ENCODE measurements at places on chromosomes 4 and X.

DNA sequence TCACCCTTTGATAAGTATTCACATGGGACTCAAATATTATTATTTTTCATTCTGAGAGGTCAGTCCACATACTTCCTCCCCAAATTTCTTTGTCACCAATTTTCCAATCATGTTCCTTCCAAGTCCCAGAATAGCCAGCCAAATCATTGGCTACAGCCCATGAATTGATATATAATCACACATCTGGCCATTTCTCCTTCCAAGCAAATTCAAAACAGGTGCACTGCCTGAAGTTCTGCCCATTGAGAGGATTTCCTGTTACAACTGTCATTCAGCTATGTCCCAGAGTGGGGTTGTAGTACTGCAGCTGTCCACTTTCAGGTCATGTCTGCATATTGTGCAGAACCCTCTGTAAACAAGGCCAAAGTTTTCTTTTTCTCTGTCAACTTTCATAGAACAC is 347.8 kb downstream of the GRID2 start:
- DNase-seq = no peak

- DNase-seq = no peak
These were observed 221.0 kb upstream of the GALNT7 start for GRCh38 chr4:172947594-172947993.

- no peak for DNase-seq
These were observed 711.3 kb upstream of the AMOT start for GRCh38 chrX:113551919-113552318.

DNA sequence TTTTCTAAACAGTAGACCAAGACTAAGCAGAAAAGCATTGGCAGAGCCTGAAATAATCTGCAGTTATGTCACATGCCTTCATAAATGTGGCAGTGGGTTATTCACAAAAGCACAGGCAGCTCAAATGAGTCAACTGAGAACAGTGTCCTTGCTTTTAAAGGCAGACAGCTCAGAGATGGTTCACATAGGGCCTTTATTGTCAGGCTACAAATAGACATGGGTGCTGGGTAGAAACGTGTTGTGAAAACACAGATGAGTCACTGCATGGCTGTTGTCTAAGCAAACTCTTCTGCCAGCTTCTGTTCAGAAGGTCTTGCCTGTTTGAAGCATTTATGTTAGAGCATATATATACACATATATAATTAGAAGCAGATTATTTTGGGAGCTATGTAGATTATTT is 118.0 kb downstream of the SLC4A4 start:
- no peak for DNase-seq

DNA sequence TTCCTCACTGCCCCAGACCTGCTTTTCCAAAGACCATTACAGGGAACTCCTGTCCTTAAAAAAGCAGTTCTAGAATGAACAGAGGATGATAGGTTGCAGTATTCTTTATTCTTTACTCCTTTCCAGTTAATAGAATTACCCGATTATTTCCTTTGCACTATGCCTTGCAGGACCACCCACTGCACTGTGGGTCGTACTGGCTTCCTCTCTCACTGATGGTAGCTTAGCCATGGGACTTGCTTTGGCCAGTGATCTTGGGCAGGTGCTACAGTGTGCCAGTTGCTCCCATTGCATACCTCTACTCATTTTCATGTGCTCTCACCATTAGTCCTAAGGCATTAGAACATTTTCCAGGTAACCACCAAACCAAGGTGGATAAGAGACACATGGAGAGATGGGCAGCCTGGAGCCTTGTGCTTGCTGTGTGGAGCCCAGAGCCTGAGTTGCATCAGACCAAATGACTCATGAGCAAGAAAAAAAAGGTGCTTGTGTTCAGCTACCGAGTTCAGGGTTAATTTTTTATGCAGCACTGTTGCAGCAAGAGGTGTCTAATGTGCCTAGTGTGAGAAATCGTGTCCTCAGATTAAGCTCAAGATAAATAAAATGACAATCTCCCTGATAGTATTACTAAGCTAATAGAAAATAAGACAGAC is 7.6 kb upstream of the UNC5C start:
- DNase-seq = no peak

GRCh38 chr4:55175779-55176231 is 50.4 kb upstream of the KDR start:
- no peak for DNase-seq

DNA sequence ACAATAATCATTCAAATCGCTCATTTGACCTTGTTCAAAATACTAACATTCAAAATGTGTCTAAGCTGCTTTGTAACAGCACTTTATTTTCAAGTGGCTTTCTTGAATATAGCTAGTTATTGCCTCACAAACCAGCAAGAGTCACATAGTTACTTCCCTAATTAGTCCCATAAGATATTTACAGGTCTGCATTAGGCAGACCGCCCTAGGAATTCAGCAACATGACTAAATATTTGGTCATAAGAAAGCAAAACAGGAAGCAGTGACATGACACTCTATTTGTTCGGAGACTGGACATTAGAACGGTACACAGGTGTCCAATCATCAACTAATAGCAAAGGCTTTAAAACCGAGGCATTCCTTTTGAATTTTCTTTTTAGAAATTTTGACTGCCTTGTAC is 262.0 kb downstream of the COL25A1 start:
- no peak for DNase-seq

GRCh38 chr4:170674176-170674575 is 584.4 kb upstream of the AADAT start:
- no peak for DNase-seq

DNA sequence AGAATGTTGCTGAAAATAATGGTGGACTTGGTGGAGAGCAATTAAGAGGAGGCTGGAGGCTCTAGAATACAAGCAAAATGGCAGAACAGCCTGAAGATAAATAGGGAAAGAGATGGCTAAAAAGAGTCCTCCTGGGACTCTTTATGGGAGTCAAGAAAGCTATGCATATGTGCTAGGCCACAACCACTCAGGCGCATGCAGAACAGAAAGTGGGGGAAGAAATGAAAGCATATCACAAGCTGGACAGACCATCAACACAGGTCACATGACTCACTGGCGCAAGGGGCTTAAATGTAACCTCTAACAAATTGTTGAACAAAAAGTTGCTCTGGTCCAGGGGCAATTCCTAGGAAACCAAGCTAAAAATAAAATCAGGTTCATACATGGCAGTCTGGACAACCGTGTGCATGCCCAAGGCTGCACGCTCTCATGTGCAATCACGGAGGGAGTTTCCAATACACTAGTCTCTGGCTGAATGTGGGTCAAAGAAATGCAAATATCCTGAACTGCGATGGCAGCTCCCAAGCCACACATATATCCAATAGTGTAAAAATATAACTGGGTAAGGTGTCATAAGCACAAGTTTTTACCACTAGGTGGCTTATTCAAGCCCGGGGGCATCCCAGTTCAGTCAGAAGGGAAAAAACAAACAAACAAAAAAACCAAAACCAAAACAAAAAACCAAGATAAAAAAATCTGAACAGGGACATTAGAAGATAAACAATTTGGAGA is 45.4 kb downstream of the ZNF711 start:
- DNase-seq = no peak

DNA sequence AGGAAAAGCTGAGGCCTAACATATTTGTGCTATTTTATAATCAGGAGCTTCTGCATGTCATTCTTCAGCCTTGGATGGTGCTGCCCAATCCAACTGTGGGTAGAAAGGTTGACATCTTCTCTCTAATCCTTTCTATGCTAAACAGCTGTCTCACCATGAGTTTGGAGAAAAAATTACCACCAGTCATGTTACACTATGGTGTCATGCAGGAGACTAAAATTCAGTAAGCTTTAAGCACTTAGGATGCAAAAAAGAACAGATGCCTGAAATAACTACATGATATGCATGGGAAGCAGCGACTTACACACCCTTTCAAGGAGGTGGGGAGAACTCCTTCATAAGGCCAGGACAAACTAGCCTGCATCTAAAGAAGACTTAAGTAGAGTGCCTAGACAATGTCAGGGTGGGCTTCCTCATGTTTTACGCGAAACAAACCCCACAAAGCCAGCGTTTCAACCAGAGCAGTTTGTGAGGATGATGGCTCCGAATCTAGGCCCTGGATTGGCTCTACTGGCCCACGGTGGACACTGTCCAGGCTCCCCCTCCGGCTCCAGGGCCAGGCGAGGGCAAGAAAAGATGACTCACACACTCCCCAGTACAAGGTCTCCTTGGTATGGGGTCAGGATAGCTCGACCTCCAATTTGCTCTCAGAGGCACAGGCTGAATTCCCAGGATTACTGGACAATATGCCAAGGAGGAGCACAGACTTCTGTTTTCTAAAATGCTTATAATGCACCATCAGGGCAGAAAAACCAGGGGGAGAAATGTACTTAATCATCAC is 45.1 kb downstream of the STX18 start:
- DNase-seq = no peak

- DNase-seq = no peak
These were observed 4.2 kb downstream of the PDE6B start for GRCh38 chr4:629636-629914.

DNA sequence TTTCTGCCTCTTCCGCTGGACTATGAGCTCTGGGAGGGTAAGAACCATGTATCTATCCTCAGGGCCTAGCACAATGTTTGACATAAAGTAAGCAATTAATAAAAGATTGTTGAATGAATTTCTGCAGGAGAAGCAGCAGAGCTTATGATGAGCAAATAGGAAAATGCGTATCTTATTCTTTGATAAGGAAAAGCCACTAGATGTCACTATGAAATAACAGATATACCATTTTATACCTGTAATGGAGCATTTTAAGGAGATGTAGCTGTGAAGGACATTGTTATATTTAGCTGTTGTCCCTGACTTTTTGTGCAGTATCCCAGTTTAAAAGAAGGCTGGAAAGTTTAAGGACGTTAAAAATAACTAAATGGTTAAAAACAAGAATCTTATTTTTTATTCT is 147.2 kb upstream of the MBNL3 start:
- no peak for DNase-seq

DNA sequence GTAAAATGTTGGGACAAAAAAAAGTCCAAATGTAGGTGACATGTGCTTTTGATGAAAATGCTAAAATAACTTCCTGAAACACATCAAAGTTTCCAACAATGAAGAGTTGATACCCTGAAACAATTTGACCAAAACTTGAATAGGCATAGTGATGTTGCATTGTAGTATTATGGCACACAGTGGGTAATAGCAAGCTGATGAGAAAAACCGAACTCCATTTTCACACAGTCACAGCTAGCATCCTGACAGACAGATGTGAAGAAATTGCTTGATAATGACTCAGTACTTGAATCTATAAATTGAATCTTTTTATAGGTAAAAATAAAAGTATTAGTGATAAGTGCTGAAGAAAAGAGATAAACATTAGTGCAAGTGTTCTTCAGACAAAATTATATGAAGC is 122.5 kb downstream of the ELOVL6 start:
- no peak for DNase-seq

DNA sequence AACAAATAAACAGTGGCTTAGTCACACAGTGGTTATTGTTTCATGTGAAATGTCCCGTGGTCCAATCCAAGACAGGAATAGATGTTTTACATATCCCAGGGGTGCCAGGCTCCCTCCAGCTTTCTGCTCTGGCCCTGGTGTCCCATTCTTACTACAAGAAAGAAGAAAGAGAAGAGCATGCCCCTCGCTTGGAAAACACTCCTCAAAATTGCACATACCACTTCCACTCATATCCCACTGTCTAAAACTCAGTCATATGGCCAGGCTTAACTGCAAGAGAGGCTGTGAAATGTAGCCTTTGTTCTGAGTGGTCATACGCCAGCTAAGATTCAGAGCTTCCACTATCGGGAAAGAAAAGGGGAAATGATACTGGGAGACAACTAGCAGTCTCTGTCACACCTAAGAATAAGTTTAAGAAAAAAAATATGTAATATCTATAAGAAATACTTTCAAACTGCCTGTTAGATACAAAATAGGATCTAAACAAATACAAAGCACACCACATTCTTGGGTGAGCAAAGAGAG is 306.8 kb upstream of the FAM241A start:
- no peak for DNase-seq

GRCh38 chrX:103658681-103659433 is 27.6 kb downstream of the MORF4L2 start:
- no peak for DNase-seq

GRCh38 chr4:48778431-48779094 is 1.5 kb downstream of the FRYL start:
- no peak for DNase-seq

DNA sequence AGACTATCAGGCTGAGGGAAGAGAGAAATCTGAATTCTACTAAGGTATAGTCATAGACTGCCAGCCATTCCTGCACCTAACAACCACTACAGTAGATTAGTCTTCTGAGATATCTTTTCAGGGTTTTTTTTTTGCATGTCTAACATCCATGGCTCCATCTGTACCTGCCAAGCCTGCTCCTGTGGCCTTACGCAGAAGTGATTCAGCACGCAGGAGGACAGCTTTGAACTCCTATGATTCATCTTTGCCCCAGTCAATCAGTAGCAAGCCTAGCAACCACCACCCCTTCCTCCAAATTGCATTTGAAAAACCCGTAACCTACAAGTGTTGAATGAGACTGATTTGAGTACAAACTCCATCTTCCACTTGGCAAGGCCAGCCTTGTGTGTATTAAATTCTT is 520.7 kb upstream of the HS3ST1 start:
- DNase-seq = no peak

DNA sequence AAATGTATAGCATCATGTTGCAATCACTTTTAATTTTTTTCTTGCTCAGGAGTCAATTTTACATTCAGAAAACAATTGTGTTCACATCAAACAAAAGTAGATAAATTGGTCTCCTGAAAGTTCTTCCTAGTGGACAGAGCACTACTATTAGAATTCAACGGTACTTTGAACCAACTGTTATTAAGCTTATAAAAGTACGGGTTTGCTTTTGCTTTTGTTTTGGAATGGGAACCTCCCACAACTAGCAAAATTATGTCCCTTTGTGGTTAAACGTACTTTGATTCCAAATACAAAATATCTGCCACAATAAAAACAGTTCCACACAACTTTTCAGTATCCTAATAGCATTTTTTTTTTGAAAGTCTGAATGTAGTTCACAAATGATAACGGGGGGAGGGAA is 8.6 kb upstream of the MAPK10 start:
- no peak for DNase-seq

GRCh38 chr4:78145008-78145407 is 87.9 kb downstream of the FRAS1 start:
- DNase-seq = no peak

- DNase-seq = no peak
These were observed 24.8 kb upstream of the ACSL1 start for GRCh38 chr4:184850431-184851199.

DNA sequence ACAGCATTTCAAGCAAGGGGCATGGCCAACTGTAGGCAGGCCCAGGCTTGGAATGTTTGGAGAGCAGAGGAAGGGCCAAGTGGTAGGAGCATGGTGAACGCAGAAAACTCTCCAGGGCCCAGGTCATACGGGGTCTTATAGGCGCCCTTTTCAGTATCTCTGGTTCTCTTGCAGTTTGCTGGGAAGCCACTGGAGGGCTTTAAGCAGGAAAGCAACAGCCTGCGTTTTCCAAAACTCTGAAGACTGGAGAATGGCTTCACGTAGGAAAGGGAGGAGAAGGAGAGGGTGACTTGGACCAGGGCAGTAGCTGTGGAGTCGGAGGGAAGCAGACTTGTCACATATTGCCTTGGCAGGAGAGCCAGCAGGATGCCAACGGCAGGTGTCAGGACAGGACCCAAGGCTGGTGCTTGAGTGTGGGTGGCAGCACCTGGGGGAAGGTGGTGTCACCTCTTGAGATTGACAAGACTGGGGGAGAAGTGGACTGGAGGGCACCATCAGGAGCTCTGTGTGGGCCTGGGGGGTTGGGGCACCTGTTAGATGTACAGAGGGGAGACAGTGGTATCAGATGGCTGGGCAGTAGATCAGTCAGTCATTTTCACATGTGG is 21.9 kb downstream of the TKTL1 start:
- no peak for DNase-seq
